ENCODE measurements at places on chromosomes 1 and 21. TPM values are rescaled to one million over a fixed set of nuclear protein-coding genes. Genes with fewer than 3 reads are reported as not detected.

DNA sequence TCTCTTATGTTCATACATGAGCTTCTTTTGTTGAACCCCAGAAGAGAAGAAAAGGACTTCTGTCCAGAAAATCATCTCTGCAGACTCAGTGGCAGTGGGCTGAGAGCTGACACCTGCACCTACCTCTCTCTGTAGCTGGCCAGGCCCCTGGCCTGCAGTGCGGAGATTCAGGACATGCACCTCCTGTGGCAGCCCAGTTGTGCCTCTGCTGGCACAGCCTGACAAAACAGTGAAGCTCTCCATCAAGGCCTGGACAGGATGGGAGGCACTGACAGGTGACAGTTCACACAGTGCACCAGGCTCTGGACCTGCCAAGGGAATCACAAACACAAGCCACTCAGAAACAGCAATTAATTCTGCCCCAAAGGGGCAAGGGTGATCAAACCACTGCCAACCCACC lies 88.8 kb downstream of the TGFBR3 start:
- DNase-seq: no peak

GRCh38 chr1:95145493-95145892 lies 28.3 kb downstream of the TLCD4 start:
- DNase-seq: no peak

DNA sequence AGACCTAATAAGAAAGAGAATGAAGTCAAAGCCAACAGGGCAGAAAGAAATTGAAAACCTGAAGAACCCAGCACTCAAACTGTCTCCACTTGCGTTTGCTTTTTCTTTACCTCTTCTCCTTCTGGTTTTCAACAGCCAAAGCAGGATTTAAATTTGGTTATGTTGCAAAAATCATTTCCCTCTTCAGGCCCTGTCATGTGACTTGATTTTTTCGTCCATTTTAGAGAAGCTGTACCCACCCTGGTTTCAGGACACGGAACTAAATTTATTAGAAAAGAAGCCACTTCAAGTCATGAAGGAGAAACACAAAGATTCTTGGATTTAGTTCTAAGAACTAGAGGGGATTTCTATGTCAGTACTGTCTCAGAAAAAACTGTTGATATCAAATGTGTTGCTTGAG lies 1.0 kb upstream of the SYNJ1 start:
- DNase-seq: no peak

GRCh38 chr1:65687428-65688214 lies 105.1 kb upstream of the PDE4B start:
- DNase-seq: peak; percentile 88

DNA sequence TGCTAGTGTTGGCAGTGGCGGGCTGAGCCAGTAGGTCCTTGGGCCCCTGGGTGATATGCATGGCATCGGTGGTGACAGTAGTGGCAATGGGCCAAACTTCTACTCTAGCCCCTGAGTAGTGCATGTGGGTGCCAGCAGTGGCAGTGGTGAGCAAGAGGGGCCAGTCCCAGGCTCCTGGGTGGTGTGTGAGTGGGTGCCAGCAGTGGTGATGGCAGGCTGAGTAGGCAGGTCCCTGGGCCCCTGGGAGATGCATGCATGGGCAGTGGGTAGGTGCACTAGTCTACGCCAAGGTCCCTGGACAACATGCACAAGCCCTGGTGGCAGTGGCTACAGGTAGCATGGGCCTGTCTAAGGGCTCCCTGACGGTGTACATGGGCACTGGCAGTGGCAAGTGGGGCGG lies 24.6 kb upstream of the TTC22 start:
- DNase-seq: no peak

DNA sequence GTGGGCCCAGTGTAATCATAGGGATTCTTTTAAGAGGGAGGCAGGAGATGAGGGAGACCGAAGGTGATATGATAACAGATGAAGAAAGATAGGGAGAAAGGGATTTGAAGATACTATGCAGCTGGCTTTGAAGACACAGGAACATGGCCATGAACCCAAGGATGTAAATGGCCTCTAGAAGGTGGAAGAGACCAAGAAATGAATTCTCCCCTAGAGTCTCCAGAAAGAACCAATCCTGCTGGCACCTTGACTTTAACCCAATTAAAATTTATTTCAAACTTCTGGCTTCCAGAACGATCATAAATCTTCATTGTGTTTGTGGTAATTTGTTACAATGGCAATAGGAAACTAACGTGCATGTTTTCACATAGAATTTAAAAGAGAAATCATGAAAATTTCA lies 95.0 kb upstream of the GORAB start:
- no peak for DNase-seq

- peak; percentile 79 for DNase-seq
Observed at GRCh38 chr1:27959792-27960603, at the start of gene XKR8. Gene XKR8, plus strand, starts transcription at chr1:27959973. Its CDS starts 97 bp downstream, at chr1:27960070.

- no peak for DNase-seq
Observed at GRCh38 chr1:4175566-4176405, 275.7 kb upstream of the C1orf174 start.

DNA sequence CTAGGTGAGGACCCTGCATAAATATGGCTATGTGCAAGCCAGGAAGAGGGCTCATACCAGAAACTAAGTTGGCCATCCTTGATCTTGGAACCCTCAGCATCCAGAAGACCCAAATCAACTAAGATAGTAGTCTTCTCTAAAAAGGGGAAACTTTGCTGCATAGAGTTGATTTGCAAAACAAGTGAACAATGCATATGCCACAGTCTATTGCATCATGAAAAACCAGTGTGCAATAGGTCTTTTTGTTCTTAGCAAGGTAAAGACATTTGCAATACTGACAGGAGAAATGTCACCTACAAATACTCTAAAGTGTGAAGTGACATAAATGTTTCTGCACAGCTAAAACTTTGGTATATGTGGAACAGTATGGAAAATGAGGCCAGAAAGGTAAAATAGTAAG lies 2.0 kb upstream of the IFI16 start:
- no peak for DNase-seq

- DNase-seq: no peak
Observed at GRCh38 chr1:201332021-201332420, 45.5 kb downstream of the TNNT2 start.

DNA sequence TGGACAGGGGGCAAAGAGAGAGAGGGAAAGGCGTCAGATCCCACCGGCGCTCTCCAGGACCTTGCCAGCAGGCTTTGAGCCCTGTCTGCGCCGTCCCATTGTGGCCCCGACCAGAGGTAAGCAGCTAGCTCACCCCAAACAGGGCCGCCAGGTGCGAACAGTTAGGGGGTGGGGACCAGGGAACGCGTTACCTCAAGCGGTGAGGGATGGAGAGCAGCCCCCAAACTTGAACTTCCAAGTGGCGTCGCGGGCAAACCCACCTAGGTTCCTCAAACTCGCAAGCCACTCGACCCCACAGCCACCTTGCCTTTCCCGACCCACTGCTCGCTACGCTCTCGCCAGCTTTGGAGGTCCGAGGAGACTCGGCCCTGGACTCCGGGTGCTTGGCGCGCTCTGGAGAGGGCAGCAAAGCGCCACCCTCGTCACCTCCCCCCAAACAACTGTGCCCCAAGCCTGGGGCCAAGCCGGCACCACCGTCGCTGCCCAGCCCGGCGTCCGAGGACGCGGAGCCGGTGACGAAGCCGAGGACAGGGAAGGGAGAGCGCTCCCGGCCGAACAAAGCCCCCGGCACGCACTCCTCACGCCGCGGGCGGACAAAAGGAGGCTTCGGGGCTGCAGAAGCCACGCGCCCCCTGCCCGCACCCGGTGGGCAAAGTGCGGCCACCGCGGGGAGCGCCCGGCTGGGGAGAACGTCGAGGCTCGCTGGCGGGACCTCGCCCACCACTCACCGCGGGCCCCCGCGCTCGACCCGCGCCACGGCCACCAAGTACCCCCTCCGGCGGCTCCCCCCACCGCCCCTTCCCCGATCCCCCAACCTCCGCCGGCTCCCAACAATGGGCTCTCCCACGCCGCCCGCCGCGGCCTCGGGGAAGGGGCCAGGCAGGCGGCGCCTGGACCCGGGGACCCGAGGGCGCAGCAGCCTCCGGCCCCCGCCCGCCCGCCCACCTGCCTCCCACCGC lies 976 bp downstream of the SSBP3 start:
- DNase-seq: peak; percentile 39

DNA sequence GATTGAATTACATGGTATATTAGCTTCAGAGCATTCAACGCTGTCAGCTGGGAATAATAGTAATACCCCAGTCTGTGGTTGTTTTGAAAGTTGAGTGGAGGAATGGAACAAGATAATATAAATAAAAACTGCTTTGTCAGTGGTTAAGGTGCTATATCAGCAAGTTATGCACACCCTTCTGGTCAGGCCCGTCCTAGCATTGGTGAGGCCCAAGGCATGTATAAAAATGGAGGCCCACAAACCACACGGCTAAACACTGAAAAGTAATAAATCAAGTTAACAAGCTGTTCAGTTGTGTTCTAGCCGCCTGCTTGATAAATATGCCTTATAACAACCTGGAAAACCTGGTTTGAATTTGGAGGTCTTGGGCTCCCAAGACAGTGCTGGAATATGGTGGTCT lies 77.4 kb downstream of the PSMG1 start:
- DNase-seq: no peak

DNA sequence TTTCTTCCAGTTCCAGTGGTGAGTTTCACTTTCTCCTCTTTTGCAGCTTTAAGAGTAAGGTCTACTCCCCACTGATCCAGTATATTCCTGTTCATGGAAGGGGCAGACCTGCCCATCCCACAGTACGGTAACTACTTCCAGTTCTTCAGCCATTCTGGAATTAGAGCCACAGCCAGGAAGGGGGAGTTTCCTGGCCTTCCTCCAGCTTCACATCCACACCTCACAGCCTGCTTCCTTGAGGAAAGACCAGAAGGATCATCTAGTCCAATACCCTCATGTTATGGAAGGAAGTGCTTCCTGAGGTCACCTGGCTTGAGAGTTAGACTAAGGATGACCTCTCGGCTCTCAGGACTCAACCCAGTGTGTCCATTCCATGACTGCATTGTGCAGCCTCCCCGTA lies 597.8 kb downstream of the KIF26B start:
- no peak for DNase-seq

- DNase-seq: no peak
Observed at GRCh38 chr1:20068722-20069121, 1.3 kb upstream of the PLA2G5 start.

GRCh38 chr1:23838401-23838866 lies 13.2 kb upstream of the HMGCL start:
- peak; percentile 66 for DNase-seq

GRCh38 chr1:40734882-40735628 lies 43.6 kb downstream of the NFYC start:
- DNase-seq: no peak

GRCh38 chr1:244335456-244335855 lies 116.3 kb downstream of the ADSS2 start:
- no peak for DNase-seq

DNA sequence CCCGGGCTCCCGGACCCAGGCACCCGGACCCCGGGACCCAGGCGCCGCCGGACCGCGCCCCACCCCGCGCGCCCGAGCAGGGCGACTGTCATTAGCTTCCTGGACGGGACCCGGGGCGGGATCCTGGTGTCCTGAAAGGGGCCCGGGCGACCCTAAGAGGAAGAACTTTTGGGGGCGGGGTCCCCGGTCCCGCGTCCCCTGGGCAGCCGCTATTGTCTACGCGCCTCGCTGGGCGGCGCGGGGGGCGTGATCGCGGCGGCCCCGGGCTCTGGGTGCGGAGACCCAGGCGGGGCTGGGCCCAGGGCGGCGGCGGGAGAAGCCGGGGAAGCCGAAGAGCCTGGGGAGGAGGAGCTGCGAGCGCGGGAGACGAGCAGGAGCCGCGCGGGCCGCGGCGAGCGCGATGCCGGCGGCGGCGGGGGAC lies 465 bp downstream of the HUNK start:
- DNase-seq: no peak

- DNase-seq: no peak
Observed at GRCh38 chr21:17858747-17859146, 39.6 kb upstream of the C21orf91 start.

DNA sequence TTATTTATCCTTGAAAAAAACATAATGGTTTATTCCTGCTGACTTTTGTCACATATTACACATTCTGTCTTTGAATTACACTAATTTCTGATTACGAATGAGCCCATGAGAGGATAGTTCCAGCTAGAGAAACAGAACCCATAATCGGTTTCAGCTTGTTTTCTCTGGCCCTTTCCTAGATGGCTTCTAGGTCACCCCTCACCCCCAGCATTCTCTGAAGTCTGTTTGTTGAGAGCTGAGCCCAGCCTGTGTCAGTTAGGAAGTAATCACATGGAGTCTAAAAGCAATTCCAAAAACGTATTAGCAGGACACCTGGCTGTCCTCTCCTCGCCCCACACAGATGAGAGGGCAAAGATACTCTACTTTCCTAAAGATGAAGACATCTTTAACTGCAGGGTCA lies 48.9 kb downstream of the KIAA1614 start:
- DNase-seq: no peak

DNA sequence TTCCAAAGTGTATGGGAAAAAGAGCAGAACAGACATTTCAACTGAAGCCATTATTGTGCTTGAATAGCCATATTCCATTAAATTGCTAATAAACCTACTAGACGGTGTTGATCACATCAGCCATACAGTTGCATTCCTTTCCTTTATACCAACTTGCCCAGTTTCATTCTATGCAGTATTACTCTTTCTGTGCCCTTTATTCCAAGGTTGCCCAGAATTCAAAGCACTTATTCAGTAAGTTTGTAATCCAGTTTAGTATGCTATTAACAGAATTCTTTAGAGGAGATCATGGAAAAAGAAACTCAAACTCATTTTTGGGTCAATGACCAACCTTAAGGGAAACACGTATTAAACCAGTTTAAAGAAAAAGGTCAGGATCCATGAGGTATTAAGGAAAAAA lies 89.5 kb downstream of the DDAH1 start:
- DNase-seq: no peak

DNA sequence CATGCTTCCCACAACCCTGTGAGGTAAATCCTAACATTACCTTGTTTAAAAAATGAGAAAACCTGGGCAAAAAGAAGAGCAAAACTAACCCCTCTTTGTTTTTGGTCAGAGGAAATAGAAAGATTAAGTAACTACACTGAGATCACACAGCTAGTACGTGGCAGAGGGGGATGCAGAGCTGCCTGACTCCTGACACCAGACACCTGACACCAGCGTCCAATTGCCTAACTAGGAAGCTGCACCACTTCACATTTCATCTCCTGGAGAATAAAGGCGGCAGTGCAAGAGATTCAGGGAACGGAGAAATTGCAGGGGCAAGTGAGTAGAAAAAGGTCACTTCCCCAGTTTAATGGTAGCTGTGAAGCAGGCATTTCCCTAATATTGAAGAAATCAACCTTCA lies 229.3 kb upstream of the PTBP2 start:
- DNase-seq: no peak

- DNase-seq: no peak
Observed at GRCh38 chr1:75265792-75266191, 131.6 kb downstream of the LHX8 start.

GRCh38 chr1:12587981-12588640 lies 29.9 kb downstream of the DHRS3 start:
- no peak for DNase-seq

DDR2 gene
- 0.40 TPM for total RNA-seq

S100A2 gene
- 0.74 TPM for total RNA-seq

CD101 gene
- 1.1 TPM for total RNA-seq

TBX19 gene
- 1.4 TPM for total RNA-seq

UBL4B gene
- not detected for total RNA-seq

TINAGL1 gene
- total RNA-seq: not detected

LYPD8 gene
- not detected for total RNA-seq

AIM2 gene
- 12.2 TPM for total RNA-seq

CFHR1 gene
- not detected for total RNA-seq
